ENCODE measurements at places on chromosomes 12 and 14.

DNA sequence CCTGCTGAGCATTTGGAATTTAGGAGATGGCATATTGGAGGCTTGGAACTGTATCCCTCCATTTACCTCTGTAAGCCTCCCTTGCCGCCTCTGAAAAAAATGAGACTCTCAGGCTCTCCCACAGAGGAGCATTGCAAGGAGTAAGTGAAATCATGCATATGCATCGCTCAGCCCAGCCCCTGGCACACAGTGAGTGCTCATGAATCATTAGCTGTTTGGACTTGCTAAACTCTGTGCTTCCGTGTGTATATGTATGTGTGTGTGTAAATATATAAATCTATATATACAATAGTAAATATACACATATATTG is 17.1 kb upstream of the TBX3 start:
- DNase-seq: no peak

- no peak for DNase-seq
Measured at GRCh38 chr14:61628016-61628725, 67.1 kb upstream of the HIF1A start.

GRCh38 chr12:22899184-22899583 is 274.2 kb downstream of the ETNK1 start:
- DNase-seq: no peak

DNA sequence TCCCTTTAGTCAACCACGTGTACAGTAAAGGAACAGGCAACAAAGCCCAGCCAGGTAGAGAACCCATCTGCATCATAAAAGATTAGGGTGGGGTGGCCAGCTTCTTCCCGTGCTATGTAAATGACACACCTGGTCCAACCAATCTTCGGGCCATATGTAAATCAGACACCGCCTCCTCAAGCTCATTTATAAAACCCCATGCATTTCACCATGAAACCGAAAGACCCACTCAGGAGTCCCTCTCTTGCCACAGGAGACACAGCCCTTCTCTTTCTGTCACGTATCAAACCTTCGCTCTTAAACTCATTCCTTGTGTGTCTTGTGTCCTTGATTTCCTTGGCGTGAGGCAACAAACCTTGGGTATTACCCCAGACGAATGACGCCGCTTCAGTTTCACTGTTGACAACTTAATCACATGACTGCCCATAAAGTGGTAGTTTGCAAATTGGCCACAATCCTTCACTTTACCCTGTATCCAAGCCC is 59.8 kb upstream of the TBPL2 start:
- no peak for DNase-seq

- DNase-seq: no peak
Measured at GRCh38 chr12:123267335-123267920, 4.2 kb downstream of the CDK2AP1 start.

- no peak for DNase-seq
Measured at GRCh38 chr12:106910202-106910601, 45.5 kb upstream of the TMEM263 start.

DNA sequence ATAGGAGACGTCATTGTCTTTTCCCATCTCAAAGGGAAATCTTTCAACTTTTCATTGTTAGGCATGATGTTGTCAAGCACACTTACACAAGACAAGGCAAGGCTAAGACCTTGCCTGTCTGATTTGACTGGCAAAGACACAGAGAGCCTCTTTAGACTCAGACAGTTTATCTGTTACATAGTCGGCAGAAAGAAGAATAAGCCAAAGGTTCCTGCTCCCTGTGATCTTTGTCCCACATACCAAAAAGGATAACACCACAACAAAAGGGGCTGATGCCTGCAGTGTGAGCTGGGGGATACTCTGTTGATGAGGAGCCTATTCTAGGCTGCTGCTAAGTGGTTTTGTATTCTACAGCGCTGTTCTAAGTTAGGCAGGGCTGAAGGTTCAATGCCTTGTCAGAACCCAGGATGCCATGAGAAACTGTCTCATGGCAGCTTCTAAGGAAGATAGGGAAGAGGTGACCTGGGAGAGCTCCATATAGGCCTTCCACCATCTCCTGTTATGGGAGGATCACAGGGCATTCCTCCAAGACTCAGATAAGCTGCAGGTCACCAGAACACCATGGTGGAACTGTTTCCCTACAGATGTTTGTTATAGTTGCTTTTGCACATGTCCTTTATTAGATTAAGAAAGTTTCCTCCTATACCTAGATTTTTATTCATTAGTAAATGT is 12.7 kb downstream of the ERC1 start:
- DNase-seq: no peak

DNA sequence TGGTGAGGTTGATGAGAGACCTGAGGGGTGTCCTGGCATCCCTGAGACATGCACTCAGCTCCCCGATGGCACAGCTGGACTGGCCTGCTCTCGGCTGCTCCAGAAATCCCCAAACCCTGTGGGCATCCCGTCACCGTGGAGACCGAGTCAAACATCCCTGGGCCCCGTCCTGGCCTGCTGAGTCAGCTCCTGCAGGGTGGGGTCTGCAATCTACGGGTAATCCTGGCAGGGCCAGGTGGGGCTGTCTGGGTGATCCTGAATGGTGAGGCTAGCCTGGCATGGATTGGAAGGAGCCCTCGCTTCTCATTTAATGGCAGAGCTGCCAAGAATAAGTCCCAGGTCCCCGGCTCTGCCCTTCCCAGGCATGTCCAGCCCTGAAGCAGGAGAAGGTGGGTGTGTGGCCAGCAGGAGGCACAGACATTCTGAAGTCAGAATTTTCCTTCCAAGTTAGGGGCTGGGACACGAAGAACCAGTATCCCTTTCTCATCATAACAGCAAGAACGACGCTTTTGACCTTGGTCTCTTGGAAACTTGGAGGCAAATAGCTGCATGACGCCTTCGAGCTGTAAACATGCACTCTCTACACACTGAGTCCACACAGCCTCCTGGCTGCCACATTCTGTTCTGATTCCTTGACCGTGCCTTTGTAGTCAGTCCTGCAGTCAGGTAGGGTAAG is 17.7 kb upstream of the SERPINA4 start:
- DNase-seq: no peak

DNA sequence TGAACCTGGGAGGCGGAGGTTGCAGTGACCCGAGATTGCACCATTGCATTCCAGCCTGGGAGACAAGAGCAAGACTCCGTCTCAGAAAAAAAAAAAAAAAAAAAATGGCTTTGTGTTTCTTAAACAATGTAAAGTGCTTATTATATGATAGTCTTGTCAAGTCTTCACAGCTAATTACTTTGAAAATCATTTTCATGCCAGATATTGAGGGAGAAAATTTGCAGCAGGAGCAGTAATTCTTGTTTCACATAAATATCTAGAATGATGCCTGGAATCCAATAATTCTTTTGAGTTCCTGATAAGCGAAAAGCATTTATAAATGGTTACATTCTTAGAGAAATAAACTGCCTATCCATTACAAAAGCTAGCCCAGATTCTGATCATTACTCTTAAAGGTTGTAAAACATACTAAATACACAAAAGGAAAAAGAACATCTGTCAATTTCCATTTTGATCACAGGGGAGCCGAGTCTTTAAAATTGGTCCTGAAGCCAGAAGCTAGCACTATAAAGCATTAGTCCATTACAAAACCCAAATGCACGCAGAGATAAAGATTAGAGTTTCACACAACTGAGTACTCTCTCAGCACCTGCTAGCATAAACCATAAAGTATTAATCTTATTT is 50.3 kb downstream of the IFT81 start:
- DNase-seq: no peak

GRCh38 chr12:121807642-121808347 is 4.0 kb downstream of the SETD1B start:
- DNase-seq: no peak

GRCh38 chr14:26845151-26845818 is 247.5 kb upstream of the NOVA1 start:
- no peak for DNase-seq

GRCh38 chr12:12731178-12731577 is 14.0 kb downstream of the CDKN1B start:
- no peak for DNase-seq

- DNase-seq: no peak
Measured at GRCh38 chr12:122870163-122870842, 25.6 kb downstream of the VPS37B start.

DNA sequence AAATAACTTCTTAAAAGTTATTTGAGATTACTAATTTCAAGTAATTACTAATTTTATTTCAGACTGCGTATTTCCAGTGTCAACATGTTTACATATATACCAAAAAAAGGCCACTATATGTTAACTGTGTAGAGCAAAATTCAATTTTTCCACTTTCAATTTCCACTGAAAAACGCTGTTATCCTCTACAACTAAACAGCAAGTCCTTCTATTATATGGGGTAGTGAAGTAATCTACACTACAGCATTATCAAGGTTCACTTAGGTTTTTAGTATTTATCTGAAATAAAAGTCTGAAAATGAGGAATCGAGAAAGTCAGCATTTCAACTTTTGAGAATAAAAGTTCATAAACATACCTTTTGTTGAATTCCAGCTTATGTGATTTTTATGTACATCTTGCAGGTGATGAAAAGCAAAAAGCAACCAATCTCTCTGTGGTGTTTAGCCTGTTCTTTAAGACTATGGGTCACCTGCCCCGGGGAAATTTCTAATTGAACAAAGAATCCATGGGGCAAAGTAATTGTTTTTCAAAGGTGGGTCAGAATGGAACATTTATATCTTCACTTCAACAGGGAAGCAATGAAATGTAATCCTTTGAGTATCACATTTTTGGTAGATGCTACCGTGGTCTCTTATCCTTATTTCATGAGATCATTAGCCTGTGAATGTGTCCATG is 3.3 kb downstream of the BTG1 start:
- no peak for DNase-seq

DNA sequence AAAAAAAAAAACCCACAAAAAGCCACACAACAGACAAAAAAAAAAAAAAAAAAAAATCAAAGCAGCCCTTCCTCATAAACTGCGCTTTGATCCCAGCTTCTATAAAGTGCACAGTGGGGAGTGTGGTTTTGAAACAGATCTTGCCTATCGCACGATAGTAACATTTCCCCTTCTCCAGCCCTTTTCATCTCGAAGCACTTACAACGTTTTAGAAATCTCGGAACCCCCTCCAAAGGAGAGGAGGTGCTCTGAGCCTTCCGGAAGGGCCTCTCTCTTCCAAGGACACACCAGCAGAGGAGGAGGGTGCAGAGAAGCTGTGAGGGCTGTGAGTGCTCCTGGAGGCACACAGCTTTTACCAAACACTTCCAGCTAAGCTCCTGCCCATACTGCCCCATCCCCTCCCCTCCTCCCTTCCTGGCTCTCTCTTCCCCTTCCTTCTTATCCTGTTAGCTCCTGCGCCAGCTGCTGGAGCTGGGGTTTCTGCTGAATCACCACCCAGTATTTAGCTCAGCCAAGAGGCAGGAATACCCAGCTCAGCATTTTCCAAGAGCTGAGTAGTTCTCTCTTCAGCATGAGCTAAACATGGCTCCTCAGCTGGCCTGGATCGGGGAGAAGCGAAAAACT is 28.4 kb downstream of the SLC7A8 start:
- DNase-seq: no peak

- DNase-seq: no peak
Measured at GRCh38 chr12:120103044-120103338, 13.6 kb downstream of the RAB35 start.

DNA sequence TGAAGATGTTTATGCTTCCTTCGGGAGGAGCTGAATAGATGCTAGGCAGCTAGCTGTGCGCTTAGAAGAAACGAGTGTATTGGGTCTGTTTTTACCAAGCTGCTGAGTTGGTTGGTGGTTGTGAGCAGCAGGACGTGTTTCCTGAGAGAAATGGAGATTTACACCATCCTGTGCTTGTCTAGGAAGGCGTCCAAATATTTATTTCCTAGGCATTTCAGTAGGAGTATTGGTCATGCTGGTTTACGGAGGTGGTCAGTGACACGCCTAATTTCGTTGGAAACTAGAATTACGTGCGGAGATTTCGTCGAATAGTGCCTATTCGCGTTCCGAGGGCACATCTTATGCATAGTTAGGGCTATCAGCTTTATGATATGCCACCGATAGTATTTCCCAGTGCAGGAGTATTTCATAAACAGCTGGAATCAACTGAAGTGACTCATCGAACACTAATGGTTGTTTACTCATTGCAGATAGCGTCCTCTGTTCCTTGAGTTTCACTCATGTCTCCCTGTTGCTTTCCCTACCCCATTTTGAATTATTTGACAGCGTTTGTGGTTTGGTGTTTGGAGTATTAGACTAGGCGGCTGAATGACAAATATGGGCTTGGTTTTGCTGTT is 780 bp downstream of the TBC1D15 start:
- DNase-seq: no peak

- DNase-seq: no peak
Measured at GRCh38 chr14:81474685-81475324, 58.8 kb downstream of the SEL1L start.

GRCh38 chr12:2294651-2295475 is 242.1 kb downstream of the CACNA1C start:
- DNase-seq: no peak

GRCh38 chr14:105055736-105056302 is 9.4 kb downstream of the GPR132 start:
- no peak for DNase-seq

GRCh38 chr14:47917344-47917954 is 242.0 kb upstream of the MDGA2 start:
- DNase-seq: no peak

GRCh38 chr14:76375947-76376404 is at the start of gene ESRRB:
Gene ESRRB (plus strand): TSS chr14:76376137. CDS start chr14:76376402, 265 bp downstream.
- no peak for DNase-seq

DNA sequence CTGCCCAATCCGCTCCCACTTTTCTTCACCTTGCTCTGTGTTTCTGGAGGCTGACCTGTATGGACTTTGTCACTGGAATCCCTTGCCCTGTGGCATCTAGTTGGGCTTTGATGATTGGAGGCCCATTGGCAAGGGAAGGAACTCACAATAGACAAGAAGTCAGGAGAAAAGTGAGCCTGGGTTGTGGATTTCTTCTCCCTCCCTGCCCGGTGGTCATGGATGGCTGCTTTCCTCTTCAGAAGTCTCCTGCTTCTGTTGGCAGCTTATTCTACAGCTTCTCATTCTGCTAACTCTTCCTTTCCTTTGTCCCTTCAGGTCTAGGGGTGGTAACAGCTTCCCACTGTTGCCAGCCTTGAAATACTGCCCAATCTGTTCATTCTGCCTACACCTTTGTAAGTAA is 13.9 kb upstream of the CCDC60 start:
- DNase-seq: no peak

- DNase-seq: no peak
Measured at GRCh38 chr14:104284636-104285507, 146.5 kb downstream of the KIF26A start.
